ENCODE measurements at places on chromosomes 5 and 9.
A peak's percentile ranks its signal among the peaks of the same experiment; 100 is the strongest.

GRCh38 chr5:180136630-180137381, 65.2 kb upstream of the RNF130 start:
- no peak for ATAC-seq

DNA sequence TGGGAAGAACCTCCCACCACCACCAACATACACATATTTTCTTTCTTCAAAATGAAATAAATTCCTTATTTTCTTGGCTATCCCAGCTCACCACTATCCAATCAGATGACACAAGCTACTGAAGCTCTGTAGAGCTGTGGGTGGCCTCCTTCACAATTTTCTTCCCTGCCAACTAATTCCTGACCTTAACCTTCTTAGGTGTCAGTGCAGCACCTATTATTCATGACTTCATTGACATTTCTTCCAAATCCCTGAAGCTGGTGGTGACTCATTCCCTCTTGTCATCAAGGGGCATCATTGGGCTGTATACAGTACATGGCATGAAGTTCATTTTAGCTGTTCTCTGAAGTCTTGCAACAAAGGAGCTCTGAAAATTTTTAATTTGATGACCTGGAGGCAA, 42.0 kb upstream of the ADRA1B start:
- ATAC-seq, result no peak

DNA sequence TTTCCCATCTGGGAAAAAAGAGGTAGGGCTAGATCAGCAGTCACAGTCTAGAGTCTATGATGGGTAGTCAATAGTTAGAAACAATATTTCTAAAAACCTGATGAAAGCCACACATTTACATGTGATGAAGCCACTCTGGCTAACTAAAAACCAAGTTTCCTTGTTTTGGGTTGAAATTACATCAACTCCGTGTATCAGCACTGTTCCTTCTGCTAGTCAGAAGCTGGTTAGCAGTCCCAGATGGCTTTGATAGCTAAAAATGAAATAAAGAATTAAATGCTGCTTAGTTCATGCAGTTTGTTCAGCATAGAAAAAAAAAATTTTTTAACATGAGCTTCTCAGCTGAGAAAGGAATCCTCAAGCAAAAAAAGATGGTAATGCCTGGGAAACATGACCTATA, 136.7 kb downstream of the FAM114A2 start:
- ATAC-seq, result no peak

DNA sequence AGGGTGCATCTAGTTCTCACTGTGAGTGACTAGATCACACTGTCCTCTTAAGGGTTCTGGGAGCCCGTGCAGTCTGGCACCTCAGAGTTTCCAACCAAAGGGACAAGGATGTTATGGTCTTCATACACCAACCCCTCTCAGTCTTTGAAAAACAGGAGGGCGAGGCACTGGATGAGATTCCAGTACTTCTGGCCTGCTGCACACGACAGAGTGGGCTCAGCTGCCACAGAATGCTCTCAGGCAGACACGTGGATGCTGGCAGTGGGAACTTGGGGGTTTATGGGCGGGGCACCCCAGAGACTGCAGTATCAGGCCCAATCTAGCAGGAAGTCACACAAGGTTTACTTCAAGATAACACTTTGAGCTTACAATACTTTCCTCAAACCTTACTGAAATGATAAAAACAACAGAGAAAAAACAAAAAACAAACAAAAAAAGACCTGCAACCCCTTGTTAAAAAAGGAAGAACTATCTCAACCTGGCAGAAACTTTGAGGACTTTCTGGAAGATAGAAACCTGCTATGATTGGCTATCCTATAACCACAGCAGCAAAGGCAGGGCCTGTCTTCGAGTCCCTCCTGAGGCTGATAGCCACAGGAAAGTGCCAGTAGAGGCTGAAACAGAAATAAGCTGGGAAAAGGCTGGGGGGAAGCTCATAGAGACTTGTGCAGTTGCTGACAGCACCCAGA, 28.3 kb upstream of the TGFBR1 start:
- peak; percentile 65 for ATAC-seq

- no peak for ATAC-seq
These were observed 277.3 kb downstream of the CDH9 start for GRCh38 chr5:26761045-26761444.

- no peak for ATAC-seq
These were observed 31.2 kb upstream of the CXCL14 start for GRCh38 chr5:135609981-135610380.

- ATAC-seq, result no peak
These were observed 256.7 kb downstream of the IRX1 start for GRCh38 chr5:3852161-3852916.

- no peak for ATAC-seq
These were observed 391.8 kb upstream of the CD180 start for GRCh38 chr5:67588389-67588788.

GRCh38 chr9:89647366-89648128, 42.7 kb downstream of the GADD45G start:
- ATAC-seq, result peak; percentile 40

GRCh38 chr5:118371973-118372831, 616.1 kb downstream of the DTWD2 start:
- ATAC-seq, result no peak

DNA sequence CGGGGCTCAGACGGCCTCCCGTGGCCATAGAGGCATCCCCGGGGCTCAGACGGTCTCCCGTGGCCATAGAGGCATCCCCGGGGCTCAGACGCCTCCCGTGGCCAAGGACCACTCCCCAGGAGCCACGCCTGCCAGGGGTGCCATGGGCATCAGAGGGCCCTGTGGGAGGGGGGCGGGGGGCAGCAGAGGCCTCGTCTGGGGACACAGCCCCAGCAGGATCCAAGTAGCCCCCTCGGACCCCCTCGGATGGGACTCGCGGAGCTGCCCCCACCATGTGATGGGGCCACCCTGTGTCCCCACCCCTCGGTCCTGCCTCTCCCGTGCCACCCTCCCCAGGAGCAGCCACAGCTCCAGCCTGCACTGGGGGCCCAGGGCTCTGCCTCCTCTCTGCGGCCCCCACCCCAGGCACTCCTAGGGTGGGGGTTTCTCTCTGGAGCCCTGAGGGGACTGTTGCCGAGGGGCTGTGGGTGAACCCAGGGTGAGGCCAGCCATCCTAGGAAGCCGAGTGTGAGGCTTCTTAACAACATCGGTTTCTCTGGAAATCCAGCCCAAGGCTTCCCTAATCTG, 2.5 kb downstream of the ENTPD8 start:
- no peak for ATAC-seq

- ATAC-seq, result no peak
These were observed 35.7 kb upstream of the EGFL7 start for GRCh38 chr9:136626740-136627642.

DNA sequence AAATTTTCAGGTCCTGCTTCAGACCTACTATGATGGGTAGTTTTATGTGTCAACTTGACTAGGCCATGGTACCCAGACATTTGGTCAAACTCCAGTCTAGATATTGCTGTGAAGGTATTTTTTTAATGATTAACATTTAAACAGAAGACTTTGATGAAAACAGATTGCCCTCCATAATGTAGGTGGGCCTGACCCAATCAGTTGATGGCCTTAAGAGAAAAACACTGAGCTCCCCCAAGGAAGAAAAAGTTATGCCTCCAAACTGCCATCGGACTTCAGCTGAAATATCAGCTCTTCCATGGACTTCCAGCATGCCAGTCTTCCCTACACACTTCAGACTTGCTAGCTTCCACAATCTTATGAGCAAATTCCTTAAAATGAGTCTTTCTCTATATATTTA, 67.3 kb upstream of the TYRP1 start:
- no peak for ATAC-seq

- no peak for ATAC-seq
These were observed 44.2 kb upstream of the CD180 start for GRCh38 chr5:67240846-67241245.

DNA sequence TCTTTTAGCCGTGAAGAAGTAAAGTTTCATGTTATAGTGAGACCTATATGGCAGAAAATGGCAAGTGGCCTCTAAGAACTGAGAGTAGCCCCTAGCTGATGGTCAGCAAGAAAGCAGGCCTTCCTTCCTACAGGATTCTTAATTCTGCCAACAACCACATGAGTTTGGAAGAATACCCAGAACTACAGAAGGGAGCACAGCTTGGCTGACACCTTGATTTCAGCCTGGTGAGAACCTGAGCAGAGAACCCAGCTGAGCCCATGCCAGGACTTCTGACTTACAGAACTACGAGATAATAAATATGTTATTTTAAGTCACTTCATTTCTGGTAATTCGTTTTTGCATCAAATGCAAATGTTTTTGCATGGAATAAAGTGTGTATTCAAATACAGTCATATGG, 5.9 kb upstream of the FBXL17 start:
- no peak for ATAC-seq

GRCh38 chr5:305459-305858, 16.1 kb upstream of the AHRR start:
- ATAC-seq, result no peak

GRCh38 chr5:154428208-154428607, 17.6 kb upstream of the SAP30L start:
- no peak for ATAC-seq

Data from stimulated activated memory B cell treated with anti-CD40 and anti-IgM and Interleukin-4, amounts not matched to agents 10 μg/mL and 1 μg/mL and 100 μg/mL, for 72 hours (primary cell).